Islet precursor cell (in vitro differentiated cells): ENCODE measurements at places on chromosomes 4 and X.

DNA sequence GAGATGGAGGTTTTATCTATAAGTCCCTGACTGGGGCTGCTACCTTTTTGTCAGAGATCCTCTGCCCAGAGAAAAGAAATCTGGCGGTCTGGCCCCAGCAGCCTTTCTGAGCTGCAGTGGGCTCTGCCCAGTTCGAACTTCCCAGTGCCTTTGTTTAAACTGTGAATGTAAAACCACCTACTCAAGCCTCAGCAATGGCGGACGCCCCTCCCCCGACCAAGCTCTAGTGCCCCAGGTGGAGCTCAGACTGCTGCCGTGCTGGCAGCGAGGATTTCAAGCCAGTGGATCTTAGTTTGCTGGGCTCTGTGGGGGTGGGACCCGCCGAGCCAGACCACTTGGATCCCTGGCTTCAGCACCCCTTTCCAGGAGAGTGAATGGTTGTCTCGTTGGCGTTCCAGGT is 121.8 kb downstream of the TSPAN5 start:
- DNase-seq = no peak

- no peak for DNase-seq
Observed at GRCh38 chrX:96692454-96692853, 7.8 kb downstream of the DIAPH2 start.

- DNase-seq = no peak
Observed at GRCh38 chrX:17697191-17697590, 40.1 kb upstream of the SCML1 start.

GRCh38 chrX:79270401-79270800 is 96.7 kb downstream of the ITM2A start:
- DNase-seq = peak; percentile 51

GRCh38 chr4:41839916-41840854 is 91.7 kb upstream of the PHOX2B start:
- no peak for DNase-seq

DNA sequence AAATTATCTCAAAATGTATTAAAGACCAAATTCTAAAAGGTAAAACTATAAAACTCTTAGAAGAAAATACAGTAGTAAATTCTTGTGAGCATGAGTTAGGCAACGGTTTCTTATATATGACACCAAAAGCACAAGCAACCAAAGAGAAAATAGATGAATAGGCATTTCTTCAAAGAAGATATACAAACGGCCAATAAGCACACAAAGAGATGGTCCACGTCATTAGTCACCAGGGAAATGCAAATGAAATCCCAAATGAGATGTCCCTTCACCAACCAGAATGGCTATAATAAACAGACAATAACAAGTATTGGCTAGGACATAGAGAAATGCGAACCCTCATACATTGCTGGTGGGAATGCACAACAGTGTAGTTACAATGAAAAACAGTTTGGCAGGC is 44.6 kb downstream of the RAB33A start:
- DNase-seq = no peak

- no peak for DNase-seq
Observed at GRCh38 chr4:37219242-37219641, 25.3 kb upstream of the NWD2 start.

GRCh38 chr4:142874684-142875083 is 28.6 kb upstream of the INPP4B start:
- no peak for DNase-seq

GRCh38 chr4:33709247-33709646 is 2535.1 kb downstream of the ARAP2 start:
- DNase-seq = no peak

- DNase-seq = no peak
Observed at GRCh38 chrX:20118065-20118824, 1.5 kb upstream of the MAP7D2 start.

DNA sequence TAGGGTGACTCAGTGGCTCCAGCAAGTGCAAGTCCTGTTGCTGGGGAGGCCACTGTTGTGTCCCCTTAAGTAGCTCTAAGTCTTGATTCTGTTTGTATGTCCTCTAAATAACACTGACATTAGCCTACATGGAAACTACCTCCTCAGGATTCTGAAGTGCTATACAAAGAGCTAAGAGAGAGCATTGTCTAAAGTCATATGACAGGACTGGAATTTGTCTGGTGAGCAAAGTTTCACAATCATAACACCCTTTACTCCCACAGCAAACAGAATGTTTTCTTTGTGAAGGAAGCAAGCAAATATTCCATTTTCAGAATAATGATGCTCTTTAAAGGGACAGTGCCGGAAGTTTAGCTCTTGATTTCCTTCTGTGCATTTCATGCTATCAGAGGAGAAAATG is 23.4 kb upstream of the CT47A1 start:
- no peak for DNase-seq

DNA sequence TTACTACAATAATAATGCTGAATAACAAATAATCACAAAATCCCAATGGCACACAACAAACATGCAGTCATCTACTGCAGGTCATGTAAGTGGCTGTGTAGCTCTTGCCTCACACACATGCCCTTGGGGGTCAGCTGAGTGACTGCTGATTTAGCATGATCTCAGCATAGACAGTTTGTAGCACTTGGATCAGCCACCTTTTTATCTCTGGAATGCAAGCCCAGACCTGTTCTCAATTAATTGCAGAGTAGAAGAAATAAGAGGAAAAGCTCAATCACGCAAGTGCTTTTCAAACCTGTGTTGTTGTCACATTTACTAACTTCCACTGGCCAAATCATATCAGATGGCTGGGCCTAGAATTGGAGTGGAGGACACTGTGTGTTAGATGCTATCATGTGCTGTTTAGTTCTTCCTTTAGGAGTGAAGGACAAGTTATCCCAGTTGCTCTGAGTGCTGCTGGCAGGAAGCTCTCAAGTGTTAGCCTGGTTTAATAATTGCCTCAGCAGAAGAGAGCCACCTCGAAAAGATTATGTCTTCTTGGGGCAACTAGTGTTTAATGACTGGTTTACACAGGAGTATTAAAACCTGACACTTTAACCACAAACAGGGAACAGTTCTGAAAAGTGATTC is 128.3 kb upstream of the EPHA5 start:
- peak; percentile 70 for DNase-seq

DNA sequence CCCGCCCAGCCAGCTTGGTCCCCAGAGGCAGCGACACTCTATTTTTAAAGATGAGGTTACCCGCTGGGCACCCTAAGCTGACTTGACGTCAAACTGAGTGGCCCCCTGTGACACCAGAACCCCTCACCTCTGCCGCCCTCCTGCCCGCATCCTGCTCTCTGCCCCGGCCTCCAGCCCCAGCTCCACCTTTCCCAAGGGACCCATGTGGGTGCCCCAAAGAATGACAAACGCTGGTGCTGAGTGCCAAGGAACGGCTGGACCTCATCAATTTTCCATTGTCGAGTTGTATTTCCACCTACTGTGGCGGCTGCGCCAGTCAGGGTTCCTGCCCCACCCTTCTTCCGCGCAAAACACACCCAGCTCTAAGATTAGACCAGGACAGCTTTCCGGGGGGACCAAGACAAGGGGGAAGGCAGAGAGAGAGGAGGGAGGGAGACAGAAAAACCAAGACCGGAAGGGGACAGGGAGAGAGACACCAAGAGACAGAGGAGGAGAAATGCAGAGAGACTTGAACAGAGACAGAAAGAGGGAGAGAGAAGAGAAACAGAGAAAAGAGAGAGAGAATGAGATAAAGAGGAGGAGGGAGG is 2.0 kb downstream of the PRKX start:
- DNase-seq = no peak

GRCh38 chr4:6361076-6361784 is 91.6 kb downstream of the WFS1 start:
- DNase-seq = no peak

DNA sequence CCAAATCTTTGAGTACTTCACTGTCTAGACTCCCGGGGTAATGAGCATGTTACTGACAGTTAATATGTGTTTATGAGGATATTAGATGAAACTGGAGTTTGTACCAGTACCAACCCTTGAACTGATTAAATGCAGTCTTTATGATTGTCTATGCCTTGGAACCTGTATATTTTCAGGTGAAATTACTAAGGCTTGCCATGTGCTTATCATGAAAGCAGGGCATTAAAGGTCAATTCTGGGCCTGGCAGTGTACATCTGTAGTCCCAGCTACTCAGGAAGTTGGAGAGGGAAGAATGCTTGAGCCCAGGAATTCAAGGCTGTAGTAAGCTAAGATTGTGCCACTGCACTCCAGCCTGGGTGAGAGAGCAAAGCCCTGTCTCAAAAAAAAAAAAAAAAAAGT is 27.6 kb downstream of the PHEX start:
- DNase-seq = no peak

GRCh38 chrX:30875957-30876356 is 13.1 kb downstream of the TAB3 start:
- no peak for DNase-seq

DNA sequence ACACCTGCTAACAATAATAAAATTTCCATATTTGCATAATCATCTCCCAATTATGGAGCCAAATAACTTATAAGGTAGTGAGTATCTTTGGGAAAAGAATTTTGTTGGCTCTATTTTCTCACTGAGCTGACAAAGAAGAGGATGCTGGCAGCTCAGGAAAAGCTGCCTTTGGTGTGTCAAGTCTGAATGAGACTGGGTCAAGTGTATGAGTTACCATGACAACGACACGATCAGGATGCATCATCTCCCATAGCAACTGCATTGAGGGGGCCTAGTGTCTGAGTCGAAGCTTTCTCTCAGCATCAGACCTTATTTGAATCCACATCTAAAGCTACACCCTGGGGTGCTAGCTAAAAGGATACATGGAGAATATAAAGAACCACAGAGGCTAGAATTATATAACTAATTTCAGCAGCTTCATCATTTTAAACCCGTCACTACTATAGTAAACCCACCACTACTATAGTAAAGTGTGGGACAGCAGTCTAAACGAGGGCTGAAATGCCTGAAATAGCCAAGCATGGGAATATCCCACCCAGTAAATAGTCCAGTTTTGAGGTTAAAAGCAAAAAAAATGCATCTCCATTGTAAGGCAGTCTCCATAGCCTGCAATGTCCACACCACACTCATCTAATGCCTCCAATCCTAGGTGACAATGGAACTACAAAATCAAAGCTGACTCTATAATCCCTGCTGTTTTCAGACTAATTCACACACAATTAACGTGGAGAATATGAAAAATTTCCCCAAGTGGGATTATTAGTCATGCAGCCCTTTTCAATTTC is 16.0 kb downstream of the GSPT2 start:
- no peak for DNase-seq

DNA sequence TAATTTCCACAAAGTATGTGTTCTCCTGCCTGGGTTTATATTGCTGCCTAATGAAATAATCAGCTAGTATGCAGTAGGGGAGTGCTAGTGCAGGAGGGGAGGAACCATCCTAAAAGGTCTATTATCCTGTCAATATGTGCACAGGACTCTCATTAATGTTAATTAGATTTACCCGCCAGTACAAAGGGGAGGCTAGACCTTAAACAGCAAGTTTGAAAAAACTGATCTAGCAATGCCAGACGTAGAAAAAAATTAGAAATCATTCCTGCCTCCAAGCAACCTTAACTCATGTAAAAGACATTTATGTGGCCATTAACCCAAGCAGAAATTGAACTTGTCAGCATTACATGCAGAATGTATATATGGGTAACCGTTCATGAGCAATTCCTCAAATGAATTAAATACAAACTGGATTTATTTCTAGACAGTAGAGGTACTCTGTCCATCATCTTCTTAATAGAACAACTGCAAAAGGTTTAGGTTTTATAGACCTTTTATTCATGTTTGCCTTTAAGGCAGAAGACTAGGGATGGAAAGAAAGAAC is 294.3 kb upstream of the TENM3 start:
- no peak for DNase-seq

- no peak for DNase-seq
Observed at GRCh38 chr4:88725986-88726385, 28.4 kb upstream of the NAP1L5 start.

DNA sequence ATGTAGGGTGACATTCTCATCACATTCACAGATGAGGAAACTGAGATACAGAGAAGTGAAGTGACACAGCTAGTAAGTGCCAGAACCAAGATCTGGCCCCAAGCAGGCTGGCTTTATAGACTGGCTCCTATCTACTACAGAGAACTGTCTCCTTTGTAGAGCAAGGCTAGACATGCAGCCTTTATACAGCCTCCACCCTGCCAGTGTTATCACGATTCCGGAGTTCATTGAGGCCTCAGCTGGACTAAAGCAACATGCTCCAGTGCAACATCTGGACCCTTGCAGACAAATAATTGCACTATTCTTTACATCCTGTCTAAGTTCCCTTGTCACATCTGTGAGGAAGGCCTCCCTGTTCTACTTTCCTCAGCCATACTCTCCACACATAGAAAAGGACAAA is 58.0 kb upstream of the XIAP start:
- no peak for DNase-seq

DNA sequence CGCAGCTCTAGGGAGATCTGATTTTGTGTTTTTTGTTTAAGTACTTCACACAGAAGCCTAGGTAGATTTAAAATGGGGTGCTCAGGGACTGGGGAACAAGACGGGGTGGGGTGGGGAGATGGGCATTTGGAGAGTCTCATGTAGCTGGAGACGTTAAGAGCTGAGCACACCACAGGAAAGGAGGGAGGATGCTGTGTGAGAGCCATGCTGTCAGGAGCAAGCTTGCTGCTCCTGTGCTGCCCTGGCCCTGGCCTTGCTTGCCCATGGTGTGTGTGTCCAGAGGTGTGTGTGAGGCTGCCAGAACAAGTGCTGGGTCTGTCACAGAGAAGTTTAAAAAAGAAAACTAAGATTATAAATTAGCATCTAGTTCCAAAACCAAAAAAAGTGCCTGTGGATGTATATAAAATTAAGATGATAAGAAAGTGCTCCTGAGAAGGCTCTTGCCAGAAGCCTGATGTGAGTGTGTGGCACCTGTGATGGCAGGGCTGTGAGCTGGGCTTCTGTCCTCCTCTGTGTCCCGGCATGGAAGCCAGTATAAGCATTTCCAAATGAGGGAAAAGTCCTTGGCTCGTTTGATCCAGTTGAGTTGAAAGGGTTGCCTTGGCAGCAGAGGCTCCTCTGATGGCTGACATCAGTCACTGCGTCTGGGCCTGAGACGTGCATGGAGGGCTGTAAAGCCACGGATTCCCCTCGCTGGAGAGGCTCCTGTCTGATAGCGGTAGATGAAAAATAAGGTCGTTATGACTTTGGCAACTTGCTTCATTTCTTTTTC is 63.5 kb downstream of the NELFA start:
- DNase-seq = no peak

DNA sequence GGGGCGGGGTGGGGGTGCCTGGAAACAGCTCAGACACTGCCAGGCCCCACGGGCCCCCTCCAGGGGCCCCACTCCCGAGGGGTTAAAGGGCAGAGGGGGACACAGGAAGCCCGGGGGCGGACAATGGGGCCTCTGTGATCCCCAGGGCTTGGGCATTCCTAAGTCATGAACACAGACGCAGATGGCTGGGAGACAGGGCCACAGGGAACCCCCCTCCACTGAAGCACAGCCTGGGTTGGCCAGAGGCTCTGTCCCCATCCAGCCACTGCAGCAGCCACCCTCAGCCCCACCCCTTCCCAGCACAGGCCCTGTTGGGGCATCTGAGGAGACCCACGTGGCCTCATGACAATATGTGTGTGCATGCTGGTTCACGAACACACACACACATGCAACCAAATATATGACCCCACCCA is 3.9 kb downstream of the L1CAM start:
- DNase-seq = peak; percentile 82
